ENCODE measurements at places on chromosomes 13 and 19.

GRCh38 chr13:29301027-29301426, 294.5 kb downstream of the SLC7A1 start:
- no peak for DNase-seq

DNA sequence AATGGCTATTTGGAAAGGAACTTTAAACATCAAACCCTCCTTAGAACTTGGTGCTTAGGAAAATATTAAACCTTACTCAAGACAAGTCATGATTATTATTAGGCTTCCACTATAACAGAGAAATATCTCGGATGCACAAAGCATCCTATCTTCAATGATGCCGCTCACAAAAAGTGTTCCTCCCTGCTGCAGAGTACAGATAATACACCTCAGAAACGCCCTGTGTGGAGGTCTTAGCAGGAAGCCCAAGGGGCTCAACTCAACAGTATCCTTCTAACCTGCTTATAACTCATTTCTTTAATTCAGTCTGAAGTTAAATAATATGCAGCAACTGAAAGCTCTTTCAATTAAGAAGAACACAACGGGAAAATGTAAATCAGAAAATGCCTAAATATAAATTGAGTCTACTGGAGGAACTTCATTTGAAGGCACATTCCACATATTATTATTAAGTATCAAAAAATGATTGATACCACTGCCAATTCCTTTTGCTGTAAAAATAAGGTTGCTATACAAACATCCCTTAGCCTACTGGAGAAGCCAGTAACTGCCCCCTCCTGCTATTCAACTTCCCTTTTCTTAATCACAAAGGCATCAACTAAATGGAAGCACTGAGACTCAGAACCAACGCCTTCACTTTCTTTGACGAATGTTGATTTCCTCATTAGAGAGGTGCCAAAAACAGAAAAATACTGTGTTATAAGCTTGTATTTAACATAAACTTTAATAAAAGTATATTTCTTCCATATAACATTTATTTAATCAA, 12.0 kb downstream of the ELF1 start:
- DNase-seq = no peak

- DNase-seq = no peak
These were observed 6.0 kb downstream of the PEX11G start for GRCh38 chr19:7482584-7483439.

- no peak for DNase-seq
These were observed 1.8 kb downstream of the MBD3 start for GRCh38 chr19:1590641-1591397.

DNA sequence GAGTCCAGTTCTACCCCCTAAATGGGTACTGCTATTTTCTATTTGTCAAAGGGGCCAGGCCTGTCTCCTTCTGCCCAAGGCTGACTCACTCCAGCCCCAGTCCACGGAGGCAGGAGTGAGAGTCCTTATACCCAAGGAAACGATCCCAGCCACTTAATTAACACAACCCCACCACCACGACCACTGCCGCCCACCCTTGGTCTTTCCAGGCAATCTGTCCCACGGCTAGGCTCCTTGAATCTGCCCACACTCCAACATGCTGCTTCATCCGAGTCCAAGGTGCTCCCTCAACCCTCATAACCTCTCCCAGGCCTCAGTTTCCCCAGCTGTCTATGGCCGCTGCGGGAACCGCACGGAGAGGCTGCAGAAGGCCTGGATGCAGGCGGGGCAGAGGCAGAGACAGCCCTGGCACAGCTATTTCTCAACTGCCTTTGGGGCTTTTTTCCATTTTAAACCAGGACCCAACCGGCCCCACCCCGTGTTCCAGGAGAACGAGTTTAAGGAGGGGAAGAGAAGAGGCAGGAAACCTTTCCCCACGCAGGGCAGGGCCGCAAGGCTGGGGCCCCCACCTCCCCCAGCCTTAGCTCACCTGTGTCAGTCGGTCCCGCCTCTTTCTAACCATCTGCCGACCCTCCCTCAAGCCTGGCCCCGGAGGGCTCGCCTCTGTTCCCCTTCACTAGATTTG, 746 bp downstream of the RAB3D start:
- DNase-seq = no peak

GRCh38 chr13:27905650-27906049, 14.2 kb upstream of the PDX1 start:
- DNase-seq = no peak

DNA sequence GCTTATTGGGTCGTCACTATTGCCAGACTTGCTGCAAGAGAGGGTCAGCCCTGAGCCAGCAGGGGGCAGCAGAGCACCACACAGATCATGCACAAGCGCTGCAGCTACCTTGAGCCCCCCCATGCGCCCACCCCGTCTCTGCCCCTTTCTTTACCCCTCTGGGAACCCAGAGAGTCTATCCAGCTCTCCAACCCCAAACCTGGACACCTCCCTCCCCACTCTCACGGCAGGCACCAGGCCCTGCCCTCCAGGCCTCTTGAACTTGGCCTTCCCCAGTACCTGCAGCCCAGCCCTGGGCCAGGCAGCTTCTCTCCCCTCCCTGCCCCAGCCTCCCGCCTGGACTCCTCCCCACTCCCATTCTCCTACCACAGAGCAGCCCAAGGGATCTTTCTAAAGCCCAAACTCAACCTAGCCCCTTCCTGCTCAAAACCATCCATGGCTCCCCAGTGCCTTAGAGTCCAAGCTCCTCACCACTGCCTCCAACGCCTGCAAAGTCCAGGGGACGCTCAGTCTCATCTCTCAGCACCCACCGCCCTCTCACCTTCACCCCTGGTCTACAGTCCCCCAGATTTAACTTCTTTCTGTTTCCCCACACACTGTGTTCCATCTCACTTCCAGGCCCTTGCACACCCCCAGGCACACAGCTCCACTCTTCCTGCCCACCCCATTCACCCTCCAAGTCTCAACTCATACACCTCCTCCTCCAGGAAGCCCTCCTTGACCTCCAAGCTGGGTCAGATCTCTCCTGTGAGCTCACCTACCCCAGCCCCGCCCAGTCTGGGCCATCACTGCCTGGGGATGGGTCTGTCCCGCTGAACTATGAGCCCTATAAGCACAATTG, 9.4 kb upstream of the CEACAM16 start:
- DNase-seq = peak; percentile 24

DNA sequence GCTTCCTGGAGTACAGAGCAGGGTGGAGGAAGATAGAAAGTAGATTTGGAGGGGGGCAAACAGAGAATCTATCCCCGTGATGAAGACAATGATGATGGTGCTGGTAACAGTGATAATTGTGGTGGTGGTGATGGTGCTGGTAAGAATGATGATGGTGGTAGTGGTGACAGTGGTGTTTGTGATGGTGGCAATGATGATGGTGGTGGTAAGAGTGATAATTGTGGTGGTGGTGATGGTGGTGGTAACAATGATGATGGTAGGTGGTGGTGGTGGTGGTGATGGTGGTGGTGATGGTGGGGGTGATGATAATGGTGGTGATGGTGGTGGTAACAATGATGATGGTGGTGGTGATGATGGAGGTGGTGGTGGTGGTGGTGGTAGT, 169.8 kb downstream of the TSHZ3 start:
- DNase-seq = no peak

DNA sequence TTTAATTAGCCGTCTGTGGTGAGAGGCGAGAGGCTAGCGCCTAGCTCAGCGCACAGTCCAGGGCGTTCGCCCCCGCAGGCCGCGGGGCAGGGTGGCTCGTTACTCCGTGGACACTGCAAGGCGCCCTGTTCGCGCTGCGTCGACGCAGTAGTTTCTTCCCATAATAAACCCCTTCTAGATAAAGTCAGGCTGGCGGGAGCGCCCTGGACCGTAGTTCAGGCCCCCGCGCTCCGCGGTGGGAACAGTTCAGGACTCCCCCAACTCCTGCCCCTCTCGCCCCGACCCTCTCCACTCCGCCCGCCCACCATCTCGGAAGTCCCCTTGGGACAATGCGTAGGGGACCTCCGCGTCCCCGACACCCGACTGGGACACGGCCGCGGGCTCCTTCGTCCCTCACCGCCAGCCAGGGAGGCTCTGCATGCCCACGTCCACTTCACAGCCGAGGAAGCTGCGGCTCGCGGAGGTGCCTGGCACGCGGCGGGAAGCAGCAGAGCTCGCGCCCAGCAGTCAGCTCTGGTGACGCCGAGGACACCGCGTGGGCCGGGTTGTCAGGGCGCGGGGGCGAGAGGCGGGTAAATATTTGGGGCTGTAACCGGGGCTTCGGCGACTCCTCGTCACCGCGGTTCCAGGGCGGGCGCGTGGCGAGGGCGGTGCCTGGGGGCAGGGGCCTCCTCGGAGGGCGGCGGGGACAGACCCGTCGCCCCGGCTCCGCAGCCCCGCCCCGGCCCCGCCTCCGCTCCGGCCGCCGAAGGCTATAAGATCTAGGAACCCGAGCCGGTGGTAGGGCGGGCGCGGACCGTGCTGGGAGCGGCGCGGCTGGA, at the start of gene RGCC:
TSS of gene RGCC (plus strand) at position 783 of the 821 bp plus-strand sequence. CDS start 158 bp downstream, outside the sequence.
- DNase-seq = peak; percentile 74

DNA sequence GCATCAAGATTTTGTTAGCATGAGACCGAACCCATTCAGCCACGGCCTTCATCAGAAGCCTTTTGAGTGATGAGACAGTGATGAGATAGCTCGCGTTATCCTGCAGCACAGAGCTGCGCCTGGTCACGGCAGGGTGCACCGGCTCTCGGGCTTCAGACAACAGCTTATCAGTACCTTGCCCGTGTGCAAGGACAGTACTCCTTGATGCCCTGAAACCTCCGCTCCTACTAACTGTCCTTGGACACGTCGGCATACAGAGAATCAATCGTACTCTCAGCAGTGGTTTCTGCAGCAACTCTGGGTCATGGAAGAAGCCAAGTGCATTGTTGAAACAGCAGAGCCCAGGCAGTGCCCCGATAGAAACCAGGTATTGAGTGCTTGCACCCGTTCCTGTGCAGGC, 40.7 kb downstream of the IRS2 start:
- no peak for DNase-seq

GRCh38 chr13:43446126-43446525, 340.6 kb downstream of the ENOX1 start:
- DNase-seq = no peak

- DNase-seq = no peak
These were observed 13.0 kb upstream of the BICRA start for GRCh38 chr19:47595944-47596343.

DNA sequence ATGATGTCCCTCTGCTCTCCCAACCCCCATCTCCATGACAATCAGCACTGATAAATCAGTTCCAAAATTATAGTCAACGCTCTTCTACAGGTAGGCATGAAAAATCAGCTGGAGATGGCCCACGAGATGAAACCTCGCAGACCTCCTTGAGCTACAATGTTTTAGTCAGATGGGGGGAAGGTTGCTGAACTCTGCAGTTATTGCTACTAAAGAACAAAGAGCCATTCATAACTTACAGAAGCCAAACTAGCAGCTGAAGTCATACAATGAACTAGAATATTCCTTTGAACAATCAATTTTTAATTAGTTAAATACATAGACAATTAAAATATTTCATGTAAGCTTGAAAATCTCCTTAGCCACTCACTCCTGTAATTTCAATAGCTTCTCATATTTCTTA, 179.2 kb downstream of the NHLRC3 start:
- peak; percentile 55 for DNase-seq

GRCh38 chr13:67299751-67300150, 69.6 kb upstream of the PCDH9 start:
- DNase-seq = no peak

DNA sequence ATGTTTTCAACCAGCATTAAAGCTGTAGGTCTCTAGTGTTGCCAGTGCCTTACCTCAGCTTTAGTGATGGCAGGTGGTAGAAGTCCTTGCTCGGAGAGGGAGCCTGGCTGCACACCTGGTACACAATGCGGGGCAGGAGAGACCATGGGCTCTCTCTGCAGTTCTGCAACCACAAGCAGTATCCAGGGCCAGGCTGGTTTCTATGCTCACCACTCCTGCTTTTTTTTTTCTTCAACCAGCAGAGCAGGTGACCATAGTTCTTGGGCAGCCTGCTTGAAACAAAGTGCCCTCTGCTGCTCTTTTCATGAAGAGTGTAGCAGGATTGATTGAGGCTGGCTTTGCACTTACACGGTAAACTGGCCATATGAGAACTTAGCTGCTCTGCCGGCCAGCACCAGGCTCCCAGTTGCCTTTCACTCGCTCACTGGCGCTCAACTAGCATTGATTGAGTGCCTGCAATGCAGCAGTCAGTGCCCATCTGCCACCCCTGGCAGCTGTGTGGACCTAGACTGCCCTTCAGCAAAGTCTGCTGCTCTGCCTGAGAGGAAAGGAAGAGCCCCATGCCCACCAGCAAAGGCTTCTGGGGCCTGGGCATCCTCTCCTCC, 4.4 kb upstream of the CHAMP1 start:
- no peak for DNase-seq

DNA sequence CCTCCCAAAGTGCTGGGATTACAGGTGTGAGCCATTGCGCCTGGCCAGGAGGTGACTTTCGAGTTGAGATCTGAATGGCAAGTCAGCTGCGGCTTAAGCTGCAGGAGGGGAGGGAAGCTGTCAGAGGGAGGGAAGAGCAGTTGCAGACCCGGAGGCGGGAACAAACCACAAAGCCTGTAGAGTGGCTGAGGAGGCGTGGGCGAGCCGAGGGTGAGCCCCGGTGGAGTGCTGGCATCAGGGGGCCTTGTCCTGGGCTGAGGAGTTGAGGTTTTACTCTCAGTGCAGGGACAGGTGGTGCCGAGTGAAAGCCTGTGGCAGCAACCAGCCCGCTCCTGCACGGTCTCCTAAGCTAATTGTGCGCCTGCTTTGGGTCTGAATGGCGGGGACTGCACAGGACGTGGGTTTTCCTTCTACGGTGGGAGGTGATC, 24.2 kb downstream of the PPP1R37 start:
- no peak for DNase-seq

GRCh38 chr13:97276862-97277269, 54.7 kb downstream of the MBNL2 start:
- DNase-seq = no peak

GRCh38 chr13:85650613-85651012, 148.6 kb downstream of the SLITRK6 start:
- DNase-seq = no peak

DNA sequence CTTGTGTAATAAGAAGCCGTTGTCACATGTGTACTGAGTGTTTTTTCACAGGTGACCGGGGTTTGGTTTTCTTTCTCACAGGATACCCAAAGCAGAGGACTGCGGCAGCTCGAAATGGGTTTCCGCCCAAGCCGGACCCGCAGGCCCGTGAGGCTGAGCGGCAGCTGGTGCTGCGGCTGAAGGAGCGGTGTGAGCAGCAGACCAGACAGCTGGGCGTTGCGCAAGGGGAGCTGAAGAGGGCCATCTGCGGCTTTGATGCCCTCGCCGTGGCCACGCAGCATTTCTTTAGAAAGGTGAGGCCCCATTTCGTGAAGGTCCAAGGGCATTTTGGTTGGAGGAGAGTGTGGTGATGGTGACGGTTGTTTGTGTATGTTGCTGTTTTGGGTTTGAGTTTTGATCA, 236.3 kb downstream of the SLC7A1 start:
- no peak for DNase-seq

GRCh38 chr19:16376649-16377048, 52.0 kb downstream of the KLF2 start:
- DNase-seq = no peak

- peak; percentile 91 for DNase-seq
These were observed at the start of gene ZNF813 for GRCh38 chr19:53467485-53468262. Gene ZNF813 (plus strand): TSS chr19:53467733. CDS start chr19:53483823, 16,090 bp downstream.

GRCh38 chr13:29556742-29557141, 38.7 kb downstream of the SLC7A1 start:
- DNase-seq = no peak

- DNase-seq = no peak
These were observed 203.3 kb upstream of the IRS2 start for GRCh38 chr13:109989686-109990085.

- no peak for DNase-seq
These were observed 12.7 kb downstream of the NPAS1 start for GRCh38 chr19:47032171-47032811.

GRCh38 chr13:107531180-107531579, 684.2 kb downstream of the LIG4 start:
- DNase-seq = no peak
